ENCODE measurements at places on chromosomes 4 and X. TPM values are rescaled to one million over a fixed set of nuclear protein-coding genes. Genes with fewer than 3 reads are reported as not detected.

Gene EIF2S3
- 160 TPM for total RNA-seq

Gene CHRDL1
- not detected for total RNA-seq

Gene LRP2BP
- 0.26 TPM for total RNA-seq

Gene FAM133A
- not detected for total RNA-seq

Gene PNMA6A
- not detected for total RNA-seq

Gene STBD1
- not detected for total RNA-seq

Gene CRMP1
- total RNA-seq = 0.40 TPM

Gene SPOCK3
- total RNA-seq = not detected

Gene DCHS2
- 0.04 TPM for total RNA-seq

Gene PTPN13
- total RNA-seq = 0.14 TPM

Gene HSFX4
- not detected for total RNA-seq

Gene PTTG2
- not detected for total RNA-seq

Gene ZCCHC18
- 0.90 TPM for total RNA-seq

Gene MAGEA2
- total RNA-seq = not detected

Gene ANXA10
- total RNA-seq = not detected

Gene MAGEA8
- total RNA-seq = not detected

Gene SMARCA1
- total RNA-seq = not detected

Gene DMP1
- total RNA-seq = not detected
